Hepatocyte (in vitro differentiated cells): ENCODE measurements at places on chromosomes 1 and 21. TPM values are rescaled to one million over a fixed set of nuclear protein-coding genes. Genes with fewer than 3 reads are reported as not detected.

Gene RGS8
- 0.04 TPM in 1 of 2 replicates, not detected in the other for total RNA-seq

Gene KRTAP10-1
- not detected in 2 replicates for total RNA-seq

Gene PADI3
- not detected in 2 replicates for total RNA-seq

Gene KIF14
- 1.4 and 2.2 TPM in 2 replicates for total RNA-seq

Gene MSH4
- 0.37 and 0.52 TPM in 2 replicates for total RNA-seq

Gene HCRTR1
- total RNA-seq: 0.28 TPM in 1 of 2 replicates, not detected in the other

Gene BARHL2
- total RNA-seq: not detected in 2 replicates

Gene GBP3
- 10.8 and 12.0 TPM in 2 replicates for total RNA-seq

Gene DMRTA2
- 0.10 TPM in 1 of 2 replicates, not detected in the other for total RNA-seq

Gene ZNF687
- 16.8 and 19.9 TPM in 2 replicates for total RNA-seq

Gene C1QC
- total RNA-seq: 4.1 and 6.6 TPM in 2 replicates

Gene TMEM269
- total RNA-seq: 0.32 and 0.40 TPM in 2 replicates

Gene PLA2G2D
- not detected in 2 replicates for total RNA-seq

Gene SLC22A15
- 5.4 and 6.9 TPM in 2 replicates for total RNA-seq

Gene OR14K1
- total RNA-seq: not detected in 2 replicates

Gene RNF11
- 99.8 and 102 TPM in 2 replicates for total RNA-seq

Gene SPRR2D
- total RNA-seq: not detected in 2 replicates

Gene GBP4
- 0.84 and 3.9 TPM in 2 replicates for total RNA-seq

Gene MAP3K21
- total RNA-seq: 6.9 and 9.5 TPM in 2 replicates

Gene F13B
- total RNA-seq: 11.3 and 12.3 TPM in 2 replicates

Gene FALEC
- not detected in 2 replicates for total RNA-seq

Gene ILF2
- total RNA-seq: 173 and 191 TPM in 2 replicates

Gene TRIM46
- total RNA-seq: 1.1 and 1.2 TPM in 2 replicates

Gene CFHR4
- total RNA-seq: 2.1 and 3.4 TPM in 2 replicates

Gene MANEAL
- total RNA-seq: 2.3 and 2.7 TPM in 2 replicates

Gene PPFIA4
- total RNA-seq: 1.1 and 1.4 TPM in 2 replicates

Gene TMCC2
- total RNA-seq: 2.4 and 2.5 TPM in 2 replicates

Gene SYT14
- 1.4 TPM in 2 replicates for total RNA-seq

Gene ETV3L
- total RNA-seq: not detected in 2 replicates

Gene IL12RB2
- total RNA-seq: 0.47 TPM in 1 of 2 replicates, not detected in the other

Gene CR1L
- total RNA-seq: not detected in 2 replicates

Gene CRYAA
- not detected in 2 replicates for total RNA-seq

Gene TMPRSS2
- total RNA-seq: 113 and 121 TPM in 2 replicates

Gene S100B
- total RNA-seq: not detected in 2 replicates
